ENCODE measurements at places on chromosomes 11 and 22.
A peak's percentile ranks its signal among the peaks of the same experiment; 100 is the strongest.

DNA sequence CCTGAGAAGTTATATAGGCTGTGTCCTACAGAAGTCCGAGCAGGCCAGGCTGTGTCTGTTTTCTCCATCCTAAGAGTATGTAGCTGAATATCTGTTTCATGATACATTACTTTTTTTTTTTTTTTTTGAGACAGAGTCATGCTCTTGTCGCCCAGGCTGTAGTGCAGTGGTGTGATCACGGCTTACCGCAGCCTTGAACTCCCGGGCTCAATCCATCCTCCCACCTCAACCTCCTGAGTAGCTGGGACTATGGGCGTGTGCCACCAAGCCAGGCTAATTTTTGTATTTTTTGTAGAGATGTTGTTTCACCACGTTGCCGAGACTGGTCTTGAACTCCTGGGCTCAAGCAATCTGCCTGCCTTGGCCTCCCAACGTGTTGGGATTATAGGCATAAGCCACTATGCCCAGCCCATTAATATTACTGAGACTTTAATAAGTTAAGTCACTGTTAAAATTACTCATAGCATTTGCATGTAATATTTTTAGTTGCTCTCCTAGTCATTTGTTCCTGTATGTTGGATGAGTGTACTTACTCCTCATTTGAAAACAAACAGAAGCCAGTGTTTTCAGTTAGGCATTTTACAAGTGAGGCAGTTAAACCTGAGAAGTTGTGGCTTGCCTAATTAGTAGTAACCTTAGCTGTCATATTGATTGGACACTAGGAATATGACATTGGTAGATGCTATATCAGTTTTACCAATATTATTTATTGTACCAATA, 26.1 kb downstream of the DRG1 start:
- DNase-seq, result no peak

- DNase-seq, result no peak
Measured at GRCh38 chr11:123073343-123074057, 11.6 kb upstream of the HSPA8 start.

- DNase-seq, result no peak
Measured at GRCh38 chr11:73760135-73760678, 667 bp downstream of the RAB6A start.

DNA sequence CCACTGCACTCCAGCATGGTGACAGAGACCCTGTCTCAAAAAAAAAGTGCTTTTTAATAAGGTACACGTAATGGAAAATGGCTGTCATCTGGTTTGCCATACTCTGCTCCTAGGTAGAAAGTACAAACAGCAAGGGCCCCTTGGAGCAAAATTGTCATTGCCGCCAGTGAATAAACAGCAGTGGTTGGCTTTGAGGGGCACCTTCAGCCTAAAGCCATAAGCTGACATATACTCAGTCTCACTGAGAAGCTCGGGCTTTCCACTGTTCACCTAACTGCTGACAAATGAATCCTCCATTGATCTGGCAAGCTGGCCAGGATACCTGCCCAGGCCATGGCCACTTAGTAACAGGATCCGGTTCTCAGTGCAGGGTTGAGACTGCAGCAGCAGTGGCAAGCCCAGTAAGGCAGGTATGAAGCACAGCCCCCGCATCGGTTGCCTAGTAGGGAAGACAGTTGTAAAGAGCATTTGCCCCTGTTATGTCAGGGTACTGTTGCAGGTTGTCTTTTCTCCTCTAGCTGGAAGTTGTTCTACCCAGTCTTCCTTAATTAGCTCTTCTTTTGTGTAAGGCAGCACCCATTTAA, 38.8 kb downstream of the MARK2 start:
- DNase-seq, result no peak

GRCh38 chr11:2813141-2813908, 72.2 kb downstream of the CDKN1C start:
- no peak for DNase-seq

DNA sequence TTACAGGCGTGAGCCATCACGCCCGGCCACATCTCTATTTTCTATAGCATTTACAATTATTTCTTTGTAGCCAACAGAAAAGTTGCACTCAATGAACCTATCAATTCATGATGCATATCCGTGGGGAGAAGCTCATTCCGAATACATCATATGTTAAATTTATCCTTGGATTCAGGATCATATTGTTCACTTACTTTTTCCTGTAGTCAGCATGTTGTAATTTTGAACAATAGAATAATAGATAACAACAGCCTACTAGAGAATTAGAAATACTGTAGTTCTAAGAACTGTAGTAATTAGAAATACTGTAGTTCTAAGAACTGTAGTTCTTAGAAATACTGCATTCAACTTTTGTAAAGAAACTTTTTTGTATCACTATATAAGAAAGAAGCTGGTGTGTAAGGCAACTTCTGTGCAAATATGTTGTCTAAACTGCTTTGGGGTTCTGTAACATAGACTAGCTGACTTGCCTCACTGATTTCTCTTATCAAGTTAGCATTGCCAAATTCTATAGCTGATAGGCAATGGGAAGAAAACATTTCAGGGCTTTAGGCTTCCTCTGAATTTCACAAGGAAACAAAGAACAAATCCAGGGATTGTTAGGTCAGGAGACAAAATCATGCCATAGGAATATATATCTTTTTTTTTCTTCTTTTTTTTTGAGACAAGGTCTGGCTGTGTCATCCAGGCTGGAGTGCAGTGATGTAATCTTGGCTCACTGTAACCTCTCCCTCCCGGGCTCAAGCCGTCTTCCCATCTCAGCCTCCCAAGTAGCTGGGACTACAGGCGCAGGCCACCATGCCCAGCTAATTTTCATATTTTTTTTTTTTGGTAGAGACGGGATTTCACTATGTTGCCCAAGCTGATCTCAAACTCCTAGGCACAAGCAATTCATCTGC, 91.9 kb downstream of the CSTPP1 start:
- no peak for DNase-seq

DNA sequence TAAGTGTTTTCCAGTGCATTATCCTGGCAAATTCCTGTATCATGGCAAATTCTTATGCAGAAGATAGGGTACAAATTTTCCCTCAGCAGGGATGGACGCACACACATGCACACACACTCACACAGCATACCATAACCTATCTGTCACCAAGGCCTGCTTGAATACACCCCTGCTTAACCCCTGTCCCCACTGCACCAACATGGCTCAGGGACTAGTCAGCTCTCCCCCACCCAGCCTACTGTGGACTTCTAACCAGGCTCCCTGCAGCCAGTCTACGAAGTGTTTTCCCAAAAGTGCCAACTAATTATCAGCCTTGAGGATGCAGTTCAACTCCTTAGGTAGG, 63.1 kb downstream of the RAB30 start:
- DNase-seq, result no peak

DNA sequence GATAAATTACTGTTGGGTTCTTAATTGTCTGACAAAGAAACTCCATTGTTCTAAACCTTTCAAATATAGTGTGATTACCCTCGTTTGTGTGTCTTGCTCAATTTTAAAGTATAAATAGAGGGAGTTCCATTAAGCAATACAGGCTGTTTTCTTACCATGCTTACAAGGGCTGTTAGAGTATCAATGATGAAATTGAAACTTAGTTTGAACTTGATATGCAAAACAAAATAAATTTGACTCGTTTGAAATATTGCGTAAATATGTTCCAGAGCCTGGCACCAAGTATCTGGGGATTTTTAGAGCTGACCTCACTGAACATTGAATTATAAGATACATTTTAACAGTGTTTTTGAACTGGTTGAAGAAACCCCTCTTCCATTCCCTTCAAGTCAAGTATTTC, 31.7 kb downstream of the TEAD1 start:
- DNase-seq, result no peak

DNA sequence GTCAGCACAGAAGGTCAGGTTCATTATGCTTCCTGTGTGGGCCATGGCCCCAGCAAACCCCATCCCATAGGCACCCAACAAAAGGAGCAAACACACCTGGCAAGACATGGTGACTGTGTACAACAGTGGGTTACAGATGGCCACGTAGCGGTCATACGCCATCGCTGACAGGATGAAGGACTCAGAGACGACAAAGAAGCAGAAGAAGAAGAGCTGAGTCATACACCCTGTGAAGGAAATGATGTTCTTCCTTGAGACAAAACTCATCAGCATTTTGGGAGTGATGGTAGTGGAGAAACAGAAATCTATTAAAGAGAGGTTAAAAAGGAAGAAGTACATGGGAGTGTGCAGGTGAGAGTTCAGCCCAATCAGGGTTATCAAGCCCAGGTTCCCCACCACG, 309 bp downstream of the OR8B12 start:
- DNase-seq, result no peak

GRCh38 chr22:46337870-46338269, 2.4 kb downstream of the TRMU start:
- no peak for DNase-seq

DNA sequence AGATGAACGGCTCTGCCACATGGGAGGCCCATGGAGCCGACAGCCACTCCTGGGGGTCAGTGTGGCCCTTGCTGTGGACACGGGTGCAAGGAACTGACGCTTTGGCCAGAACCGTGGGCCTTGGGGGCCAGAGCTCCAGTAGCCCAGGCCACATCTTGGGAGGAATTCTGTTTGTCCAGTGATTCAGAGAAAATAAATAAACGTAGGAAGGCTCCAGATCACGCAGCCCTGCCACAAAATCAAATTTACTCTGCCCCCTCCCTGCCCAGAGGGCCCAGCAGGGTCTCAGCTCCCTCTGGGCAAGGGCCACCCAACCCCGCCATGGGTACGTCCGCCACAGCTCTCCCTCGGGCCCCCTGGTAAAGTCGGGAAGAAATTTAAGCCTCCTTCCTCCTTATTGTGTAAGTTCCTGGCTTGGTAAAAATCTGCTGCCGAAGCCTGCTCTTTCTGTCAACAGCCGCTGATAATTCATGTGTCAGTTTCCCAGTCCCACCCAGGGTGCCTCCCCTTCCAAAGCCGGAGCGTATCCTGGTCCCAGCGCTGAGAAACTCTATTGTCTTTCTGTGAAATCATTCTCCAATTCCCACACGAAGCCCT, 6.9 kb upstream of the MUC5AC start:
- peak; percentile 12 for DNase-seq

All from glomerular endothelial cell (primary cell).